ENCODE measurements at places on chromosomes 7 and 10. TPM values are rescaled to one million over a fixed set of nuclear protein-coding genes. Genes with fewer than 3 reads are reported as not detected.
A peak's percentile ranks its signal among the peaks of the same experiment; 100 is the strongest.

Gene SEMA3E
- polyA plus RNA-seq = 2.3 TPM

GRCh38 chr10:100997360-100998182, 2.0 kb upstream of the LZTS2 start:
- no peak for DNase-seq

DNA sequence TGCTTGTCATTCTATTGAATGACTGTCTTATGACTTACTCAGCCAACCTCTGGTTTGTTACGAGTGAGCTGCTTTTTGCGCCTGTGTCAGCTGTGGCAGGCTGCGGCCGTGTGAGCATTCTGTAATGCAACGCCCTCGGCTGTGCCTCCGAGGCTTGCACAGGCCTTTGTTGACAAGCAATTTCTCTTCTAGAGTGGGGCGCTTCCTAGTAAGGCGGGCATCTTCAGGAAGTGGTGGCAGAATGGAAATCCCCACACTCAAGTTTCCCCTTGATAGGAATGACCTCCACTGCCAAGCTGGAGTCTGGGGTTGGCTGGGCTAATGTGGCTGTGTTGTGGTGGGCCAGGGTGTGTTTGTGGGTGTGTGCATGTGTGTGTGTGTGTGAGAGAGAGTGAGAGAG, 20.2 kb upstream of the TMEM178B start:
- no peak for DNase-seq

DNA sequence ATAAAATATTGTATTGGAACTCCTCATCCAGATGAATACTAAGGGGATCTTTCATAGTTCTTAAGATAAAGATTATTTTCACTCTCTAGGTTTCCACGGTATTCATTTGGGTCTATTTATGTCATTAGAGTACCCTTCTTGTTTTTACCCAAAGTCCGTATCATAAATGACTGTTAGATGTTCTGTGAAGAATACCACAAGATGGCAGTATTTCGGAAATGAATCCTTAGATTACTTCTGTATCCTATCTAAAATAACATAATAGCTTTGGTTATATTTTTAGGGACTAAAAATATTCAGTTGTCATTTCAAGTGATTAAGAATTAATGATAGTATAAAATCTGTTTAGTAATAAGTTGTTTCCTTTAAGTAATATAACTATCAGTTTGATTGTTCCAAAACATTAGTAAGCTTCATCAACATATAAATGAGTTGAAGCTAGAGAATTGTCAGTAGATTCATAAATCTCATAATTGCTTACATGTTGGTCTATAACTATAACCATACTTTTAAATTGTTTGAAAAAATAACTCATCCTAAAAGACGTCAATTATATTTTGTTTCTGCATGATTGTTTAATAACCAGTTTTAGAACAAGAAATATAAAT, 337.5 kb upstream of the KCND2 start:
- peak; percentile 54 for DNase-seq

GRCh38 chr10:89278034-89278535, 23.8 kb upstream of the IFIT2 start:
- DNase-seq = peak; percentile 93

- no peak for DNase-seq
These were observed 13.6 kb upstream of the NUP42 start for GRCh38 chr7:23168111-23168885.

Gene CALHM3
- polyA plus RNA-seq = not detected

DNA sequence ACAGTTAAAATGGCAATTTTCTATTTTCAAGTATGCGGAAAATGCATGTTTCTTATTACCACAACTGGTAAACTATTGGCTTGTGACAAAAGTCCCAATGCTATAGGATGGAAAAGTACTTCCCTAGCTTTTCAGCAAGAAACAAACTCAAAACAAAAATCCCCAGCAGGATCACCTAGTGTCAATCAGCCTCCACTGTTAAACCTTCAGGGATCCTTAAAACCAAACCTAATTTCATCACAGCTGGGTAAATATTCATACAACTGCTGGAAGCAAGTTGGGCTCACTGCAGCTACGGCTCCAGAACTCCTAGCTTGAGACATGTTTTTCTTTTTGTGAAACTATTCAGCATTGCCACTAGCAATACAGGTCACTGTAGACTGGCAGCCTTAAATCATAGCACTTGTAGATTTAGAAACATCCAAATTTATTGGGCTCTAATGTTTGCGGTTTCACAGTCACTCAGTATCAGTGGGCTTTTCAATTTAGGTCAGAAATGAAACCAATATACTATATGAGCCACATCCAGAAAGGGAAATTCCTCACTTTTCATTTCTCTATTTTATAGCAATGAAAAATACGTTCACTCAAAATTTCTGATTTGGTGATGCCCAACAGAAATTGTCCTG, 145.2 kb upstream of the ANK3 start:
- DNase-seq = no peak

GRCh38 chr10:124741281-124741921, 2.8 kb downstream of the FAM53B start:
- peak; percentile 87 for DNase-seq

DNA sequence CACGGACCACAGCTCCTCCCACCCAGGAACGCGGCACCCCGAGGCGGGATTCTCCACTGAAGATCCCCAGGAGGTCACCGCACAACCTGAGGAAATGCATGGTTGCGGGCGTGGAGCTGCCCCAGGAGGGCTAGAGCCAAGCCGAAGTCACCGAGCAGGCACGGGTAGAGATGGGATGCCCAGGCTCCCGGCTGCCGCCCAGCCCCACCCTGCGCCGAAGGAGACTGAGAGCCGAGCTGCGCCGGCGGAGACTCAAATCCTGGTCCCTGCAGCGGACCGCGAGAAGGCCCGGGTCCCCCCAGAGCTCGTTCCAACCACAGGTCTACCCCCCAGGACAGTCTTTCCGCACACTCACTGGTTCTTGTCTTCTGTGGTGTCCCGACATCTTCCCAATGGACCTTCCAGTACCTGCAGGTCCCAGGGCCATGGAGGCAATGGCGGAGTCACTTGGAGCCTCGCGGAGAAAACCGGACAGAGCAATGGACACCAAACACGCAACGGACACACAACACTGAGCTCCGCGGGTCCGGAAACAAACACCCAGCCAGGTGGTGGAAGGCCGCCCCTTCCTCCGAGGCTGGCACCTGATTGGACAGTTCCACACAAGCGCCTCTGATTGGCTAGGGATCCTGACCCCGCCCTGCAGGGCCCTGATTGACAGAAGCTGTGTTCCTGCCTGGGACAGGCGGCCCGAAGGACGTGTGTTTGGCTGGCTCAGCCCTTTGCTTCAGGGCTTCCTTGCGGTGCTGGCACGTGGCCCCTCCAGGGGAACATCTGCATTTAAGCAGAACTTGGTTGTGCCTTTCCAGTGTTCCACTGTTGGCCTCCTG, 331.9 kb upstream of the NUPR2 start:
- no peak for DNase-seq

- DNase-seq = no peak
These were observed 20.3 kb upstream of the NCAPG2 start for GRCh38 chr7:158724658-158725505.

DNA sequence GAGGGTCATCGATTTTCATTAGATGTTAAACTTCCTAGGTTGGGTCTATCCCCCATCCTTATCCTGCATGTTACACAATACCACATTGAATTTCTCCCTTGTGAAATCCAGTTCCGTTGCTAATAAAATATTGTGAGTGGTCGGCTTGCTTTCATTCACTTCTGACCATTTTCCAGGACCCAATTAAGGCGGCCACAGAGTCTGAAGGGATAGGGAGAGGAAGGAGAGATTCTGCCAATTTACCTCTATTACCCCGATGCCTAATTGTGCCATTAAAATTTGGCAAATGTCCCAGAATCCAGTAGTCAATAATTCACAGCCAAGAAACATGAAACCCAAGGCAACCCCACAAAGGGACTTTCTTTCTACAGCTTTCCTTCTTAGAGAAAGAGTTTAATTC, 129.9 kb downstream of the IPMK start:
- DNase-seq = no peak

Gene IFIT1
- 63.9 TPM for polyA plus RNA-seq

DNA sequence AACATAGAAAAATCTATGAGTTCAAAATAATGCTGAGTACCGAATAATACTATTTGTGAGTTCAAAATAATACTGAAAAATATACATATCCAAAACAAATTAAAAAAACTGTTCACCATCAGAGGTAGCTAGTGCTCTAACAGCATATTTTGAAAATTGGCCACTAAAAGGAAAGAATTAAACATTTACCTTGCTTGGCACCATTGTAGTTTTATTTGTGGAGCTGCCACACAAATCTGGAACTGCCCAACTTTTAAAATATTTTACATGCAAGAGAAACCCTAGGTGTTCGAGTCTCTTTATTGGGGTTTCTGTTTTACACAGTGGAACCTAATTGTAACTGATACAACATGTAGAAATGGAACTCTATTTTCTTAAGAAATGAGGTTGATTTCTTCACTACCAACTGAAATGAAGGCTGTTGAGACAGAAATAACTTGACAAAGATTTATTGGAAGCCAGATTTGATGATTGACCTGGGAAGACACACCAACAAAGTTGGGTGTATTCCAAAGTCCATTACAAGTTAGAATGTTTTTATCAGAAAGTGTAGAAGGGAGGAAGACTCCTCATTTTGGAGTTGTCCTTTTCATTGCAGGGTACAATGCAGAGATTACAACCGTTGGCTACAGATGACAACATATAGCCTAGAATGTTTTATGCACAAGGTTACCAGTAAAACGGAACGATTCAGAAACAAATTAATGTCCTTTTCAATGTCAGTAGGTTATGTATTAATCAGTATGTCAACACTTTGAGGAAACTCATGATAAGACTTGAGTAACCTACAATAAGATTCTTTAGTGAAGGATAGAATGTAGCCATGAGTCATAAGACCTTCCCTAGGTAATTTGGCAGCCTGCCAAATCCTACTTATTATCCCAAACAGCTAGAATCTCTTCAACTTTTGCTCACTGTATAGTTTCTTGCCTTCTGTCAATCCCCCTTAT, 73.8 kb upstream of the PAPSS2 start:
- DNase-seq = peak; percentile 33

DNA sequence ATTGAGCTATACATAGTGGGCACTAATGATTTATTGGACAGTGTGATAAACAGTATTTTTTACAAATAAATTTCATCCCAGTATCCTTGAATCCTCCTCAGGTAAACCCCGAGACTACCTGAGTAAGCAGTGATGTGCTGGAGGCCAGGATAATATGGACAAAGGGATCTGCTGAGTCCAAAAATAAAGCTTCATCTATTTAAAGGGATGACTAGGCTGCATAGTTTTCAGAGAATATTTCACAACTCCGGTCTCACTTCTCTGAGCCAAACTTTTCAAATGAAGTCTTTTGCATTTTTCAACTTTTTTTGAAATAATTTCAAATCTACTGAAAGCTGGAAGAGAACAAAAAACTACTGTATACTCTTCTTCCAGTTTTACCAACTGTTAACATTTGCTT, 2.5 kb downstream of the ACTR3B start:
- DNase-seq = no peak
